Head of caudate nucleus (tissue), 42 donors: ENCODE measurements at places on chromosomes 1 and 21.

DNA sequence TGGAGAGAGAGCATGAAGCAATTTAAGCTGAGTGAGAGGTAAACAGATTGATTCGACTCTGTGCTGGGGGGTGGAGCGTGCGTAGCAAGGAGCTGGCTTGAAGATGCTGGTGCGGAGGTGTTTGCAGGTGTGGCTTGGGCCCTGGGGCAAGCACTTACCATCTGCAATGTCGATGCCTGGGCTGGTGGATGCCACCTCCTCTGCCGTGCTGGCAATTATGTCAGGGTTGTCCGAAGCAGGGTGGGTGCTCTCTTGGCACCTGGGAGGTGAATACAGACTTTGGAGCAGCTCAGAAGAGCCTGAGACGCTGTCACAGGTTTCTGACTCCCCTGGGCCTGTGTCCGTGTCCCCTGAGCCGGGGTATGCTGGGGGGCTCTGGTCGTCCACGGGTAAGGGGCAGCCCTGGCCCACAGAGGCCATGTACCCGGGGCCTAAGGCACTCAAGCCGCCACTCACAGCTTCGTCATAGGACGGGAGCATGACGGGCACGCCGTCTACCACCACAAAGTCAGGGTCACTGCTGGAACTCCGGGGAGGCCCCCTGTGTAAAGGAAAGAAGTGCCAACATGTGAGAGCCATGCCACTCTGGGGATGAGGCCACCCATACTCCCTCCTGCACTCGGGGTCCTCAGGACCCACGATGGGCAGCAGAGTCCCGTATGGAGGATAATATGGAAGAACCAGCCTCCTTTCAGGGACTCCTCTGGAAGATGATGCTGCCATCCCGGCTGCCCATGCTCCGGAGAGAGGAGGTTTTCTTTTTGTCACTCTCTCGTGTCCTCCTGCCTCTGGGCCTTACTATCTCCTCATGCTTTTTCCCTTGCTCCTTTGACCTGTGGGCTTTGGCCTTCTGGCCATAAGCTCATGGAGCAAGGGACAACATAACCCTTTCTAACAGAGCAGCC, 80.3 kb upstream of the TLR5 start:
- DNase-seq, result no peak

- no peak for DNase-seq
Measured at GRCh38 chr1:18668046-18668445, 37.4 kb downstream of the PAX7 start.

GRCh38 chr1:65449214-65449823, 28.9 kb downstream of the LEPR start:
- no peak for DNase-seq

DNA sequence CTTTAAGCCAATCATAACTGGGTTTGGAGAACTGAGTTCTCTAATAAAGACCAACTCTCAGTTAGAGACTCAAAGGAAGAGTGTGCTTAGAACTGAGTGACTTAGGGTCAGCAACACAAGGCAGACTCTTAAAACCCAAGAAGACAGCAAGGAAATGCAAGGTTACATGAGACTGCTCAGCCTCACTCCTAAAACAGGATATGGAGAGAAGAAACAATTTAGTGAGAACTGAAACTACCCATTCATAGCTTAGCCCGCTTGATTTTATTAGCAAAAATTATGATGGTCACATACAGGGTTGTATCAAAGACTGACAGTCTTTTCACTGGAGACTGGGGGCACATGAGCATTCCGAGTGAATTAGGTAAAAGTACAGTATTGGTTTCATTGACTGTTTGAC, 78.9 kb upstream of the DMRTA2 start:
- DNase-seq, result no peak

- DNase-seq, result no peak
Measured at GRCh38 chr1:182146286-182146685, 84.8 kb upstream of the ZNF648 start.

DNA sequence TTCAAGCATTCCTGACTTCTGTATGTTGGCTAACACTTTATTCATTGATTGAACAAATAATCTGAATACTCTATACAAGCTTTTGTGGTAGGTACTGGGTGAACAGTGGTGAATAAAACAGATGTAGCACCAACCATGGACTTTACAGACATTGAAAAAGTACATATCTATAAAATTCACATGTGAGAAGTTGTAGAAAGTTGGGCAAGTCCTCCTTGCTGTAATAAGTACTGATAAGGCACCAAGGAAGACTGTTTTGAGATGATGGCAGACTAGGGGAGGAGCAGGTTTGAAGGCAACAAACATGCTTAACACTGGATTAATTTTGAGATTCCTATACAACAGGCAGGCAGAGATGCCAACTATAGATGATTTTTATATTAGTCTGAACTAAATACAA, 42.4 kb downstream of the RNF2 start:
- DNase-seq, result no peak

- DNase-seq, result no peak
Measured at GRCh38 chr21:29557200-29557599, 258.5 kb downstream of the BACH1 start.

DNA sequence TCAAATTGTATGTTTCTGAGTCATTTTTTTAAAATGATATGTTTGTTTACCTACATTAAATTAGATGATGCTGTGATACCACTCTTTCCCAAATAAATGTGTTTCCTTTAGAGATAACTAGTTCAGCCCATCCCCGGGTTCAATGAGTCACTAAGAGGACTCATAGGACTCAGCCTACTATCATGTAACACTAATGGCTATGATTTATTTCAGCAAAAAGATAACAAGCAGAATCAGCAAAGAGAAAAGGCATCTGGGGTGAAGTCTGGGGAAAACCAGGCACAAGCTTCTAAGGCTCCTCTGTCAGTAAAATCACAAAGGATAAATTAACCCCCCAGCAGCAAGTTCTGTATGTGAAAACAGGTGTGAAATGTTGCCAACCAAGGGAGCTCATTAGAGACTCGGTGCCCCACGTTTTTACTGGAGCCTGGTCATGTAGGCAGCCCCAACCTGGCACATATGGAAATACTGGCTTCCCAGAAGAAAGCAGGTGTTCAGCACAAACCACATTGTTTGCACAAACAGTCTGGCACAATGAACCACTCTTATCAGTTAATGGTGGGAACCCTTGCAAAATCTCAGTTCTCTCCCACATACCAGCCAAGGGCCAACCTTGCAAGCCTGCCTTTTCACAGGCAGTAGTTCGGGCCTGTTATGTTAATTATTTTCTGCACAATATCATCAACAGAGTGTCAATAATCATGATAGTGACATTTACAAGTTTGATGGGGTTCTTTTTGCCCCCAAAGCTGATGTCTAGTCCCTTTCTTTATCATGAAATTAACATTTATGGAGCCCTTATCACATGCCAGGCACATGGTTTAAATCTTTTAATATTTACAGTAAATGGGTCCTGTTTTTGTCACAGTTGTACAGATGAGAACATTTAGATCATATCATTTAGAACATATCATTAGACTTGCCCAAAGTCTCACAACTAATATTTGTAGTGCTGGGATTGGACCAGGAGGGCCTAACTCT, 23.1 kb upstream of the CNN3 start:
- no peak for DNase-seq

DNA sequence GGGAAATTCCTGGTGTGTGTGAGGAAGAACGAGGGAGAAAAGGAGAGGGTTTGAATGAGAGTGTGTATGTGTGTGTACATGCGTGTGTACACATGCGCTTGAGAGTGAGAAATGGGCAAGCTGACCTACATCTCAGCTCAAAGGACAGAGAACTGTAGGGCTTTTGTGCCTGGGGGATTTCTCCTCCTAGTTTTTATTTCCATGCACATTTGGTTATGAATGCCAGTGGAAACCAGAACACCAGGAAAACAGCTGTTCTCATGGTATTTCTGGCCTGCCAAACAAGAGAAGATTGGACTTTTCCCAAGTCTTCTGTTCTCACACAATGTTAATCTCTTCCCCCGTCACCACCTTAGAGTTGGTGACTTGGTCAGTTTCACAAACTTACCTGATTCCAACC, 45.2 kb downstream of the SLC44A3 start:
- no peak for DNase-seq

DNA sequence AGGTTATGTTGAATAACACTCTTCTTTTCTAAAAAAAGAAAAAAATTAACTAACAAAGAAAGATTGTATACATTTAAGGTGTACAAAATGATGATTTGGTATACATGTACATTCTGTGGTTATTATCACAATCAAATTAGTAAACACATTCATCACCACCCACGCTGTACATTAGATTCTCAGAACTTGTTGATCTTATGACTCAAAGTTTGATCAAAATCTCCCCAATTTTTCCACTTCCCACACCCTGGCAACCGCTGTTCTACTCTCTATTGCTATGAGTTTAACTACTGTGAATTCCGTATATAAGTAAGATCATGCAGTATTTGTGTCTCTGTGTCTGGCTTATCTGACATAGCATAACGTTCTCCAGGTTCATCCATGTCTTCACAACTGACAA, 469.5 kb upstream of the CHRM3 start:
- no peak for DNase-seq

DNA sequence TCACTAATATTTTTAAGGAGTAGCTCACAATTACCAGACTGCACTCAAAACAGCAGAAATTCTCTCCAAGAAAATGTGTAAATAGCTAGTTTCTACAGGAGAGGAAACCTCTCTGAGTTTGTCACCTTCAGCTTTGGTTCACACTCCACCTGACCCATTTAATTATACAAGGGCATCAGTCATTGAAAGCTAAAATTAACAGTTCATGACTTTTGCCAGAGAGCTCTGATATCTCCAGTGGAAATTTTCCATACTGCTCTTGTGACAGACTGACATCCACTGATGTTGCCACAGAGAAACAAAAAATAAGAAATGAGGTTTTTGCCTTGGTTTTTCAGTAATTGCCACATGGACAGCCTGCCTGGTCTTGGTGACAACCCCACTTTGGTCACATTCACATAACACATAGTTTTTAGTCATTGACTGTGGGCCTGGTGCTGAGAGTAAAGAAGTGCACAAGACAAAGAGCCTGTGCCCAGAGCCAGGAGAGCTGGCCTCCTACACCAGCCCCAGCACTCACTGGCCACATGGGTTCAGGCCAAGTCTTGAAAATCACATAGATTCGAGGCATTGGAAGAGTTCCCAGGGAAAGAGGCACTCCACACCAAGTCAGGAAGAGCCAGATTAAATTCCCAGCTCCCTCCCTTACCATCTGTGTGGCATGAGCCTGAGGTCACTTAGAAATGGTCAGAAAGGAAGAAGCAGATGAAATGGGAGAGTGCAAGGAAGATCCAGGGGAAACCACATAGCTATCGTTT, 13.8 kb upstream of the SIM2 start:
- no peak for DNase-seq

- DNase-seq, result no peak
Measured at GRCh38 chr1:41046347-41046775, 24.8 kb upstream of the SLFNL1 start.

- DNase-seq, result no peak
Measured at GRCh38 chr21:44496564-44497550, 41.5 kb downstream of the LRRC3 start.

GRCh38 chr21:42513151-42513984, at the start of gene SLC37A1:
Gene SLC37A1 (plus strand): TSS chr21:42513852. CDS start chr21:42518455, 4,603 bp downstream.
- DNase-seq, result peak; percentile 44

- DNase-seq, result no peak
Measured at GRCh38 chr1:46735708-46736324, 16.9 kb upstream of the EFCAB14 start.

- no peak for DNase-seq
Measured at GRCh38 chr1:151491641-151492040, 19.5 kb upstream of the CGN start.

GRCh38 chr1:46248122-46248920, 758 bp downstream of the RAD54L start:
- DNase-seq, result no peak

GRCh38 chr1:117664314-117664713, 58.5 kb downstream of the TENT5C start:
- no peak for DNase-seq

- no peak for DNase-seq
Measured at GRCh38 chr1:102498929-102499328, 502.2 kb upstream of the OLFM3 start.

GRCh38 chr1:203898458-203899352, 37.3 kb downstream of the SNRPE start:
- no peak for DNase-seq

DNA sequence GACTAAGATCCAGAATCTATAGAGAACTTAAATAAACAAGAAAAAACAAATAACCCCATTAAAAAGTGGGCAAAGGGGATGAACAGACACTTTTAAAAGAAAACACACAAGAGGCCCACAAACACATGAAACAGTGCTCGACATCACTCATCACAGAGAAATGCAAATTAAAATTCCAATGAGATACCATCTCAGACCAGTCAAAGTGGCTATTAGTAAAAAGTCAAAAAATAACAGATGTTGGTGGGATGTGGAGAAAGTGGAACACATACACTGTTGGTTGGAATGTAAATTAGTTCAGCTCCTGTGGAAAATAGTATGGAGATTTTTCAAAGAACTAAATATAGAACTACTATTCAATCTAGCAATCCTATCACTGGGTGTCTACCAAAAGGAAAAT, 143.1 kb downstream of the IFI44 start:
- no peak for DNase-seq

DNA sequence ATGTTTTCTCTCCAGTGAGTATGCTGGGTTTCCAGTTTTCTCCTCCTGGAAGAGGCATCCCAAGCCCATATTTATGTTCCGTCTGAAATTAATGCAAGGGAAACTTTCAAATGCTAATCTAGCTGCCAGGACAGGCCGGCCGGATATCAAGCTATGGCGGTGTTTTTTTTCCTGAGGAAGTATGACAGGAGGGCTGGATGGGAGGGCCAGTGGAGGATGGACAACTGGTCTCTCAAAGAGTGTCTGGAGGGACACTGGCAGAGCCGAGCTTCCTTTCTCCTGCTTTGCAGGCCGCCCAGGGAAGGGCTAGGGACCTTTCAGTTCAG, 212.7 kb downstream of the TRABD2B start:
- DNase-seq, result no peak

GRCh38 chr1:233140974-233141373, 154.6 kb downstream of the PCNX2 start:
- DNase-seq, result no peak

GRCh38 chr1:161486806-161487741, 18.2 kb upstream of the FCGR2A start:
- no peak for DNase-seq

GRCh38 chr1:116878804-116879477, 30.8 kb upstream of the PTGFRN start:
- peak; percentile 33 for DNase-seq

DNA sequence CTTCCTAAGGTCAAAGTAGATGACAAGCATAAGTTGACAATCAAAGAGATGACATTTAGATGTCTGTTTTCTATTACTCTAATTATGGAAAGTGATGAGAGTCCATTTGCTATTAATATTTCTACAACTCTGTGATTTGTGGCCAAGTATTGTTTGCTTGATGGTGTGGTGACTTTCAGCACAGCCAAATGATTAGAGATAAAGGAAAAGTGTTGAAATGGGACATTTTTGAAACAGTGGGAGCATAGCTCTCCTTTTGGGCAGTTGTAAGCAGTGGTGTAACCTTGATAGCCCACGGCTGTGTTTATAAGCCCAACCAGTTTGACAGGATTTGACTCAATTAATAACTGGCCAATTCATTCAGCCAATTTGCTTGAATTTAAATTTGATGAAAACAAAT, 31.6 kb downstream of the ZC3H11B start:
- no peak for DNase-seq

GRCh38 chr1:95309031-95309471, 75.0 kb downstream of the RWDD3 start:
- DNase-seq, result no peak
